Stimulated activated CD4-positive, alpha-beta T cell treated with anti-CD3 and anti-CD28 coated beads, TNF-alpha, amount 100 ng/mL, for 1 hour (primary cell): ENCODE measurements at places on chromosomes 6 and 20.

DNA sequence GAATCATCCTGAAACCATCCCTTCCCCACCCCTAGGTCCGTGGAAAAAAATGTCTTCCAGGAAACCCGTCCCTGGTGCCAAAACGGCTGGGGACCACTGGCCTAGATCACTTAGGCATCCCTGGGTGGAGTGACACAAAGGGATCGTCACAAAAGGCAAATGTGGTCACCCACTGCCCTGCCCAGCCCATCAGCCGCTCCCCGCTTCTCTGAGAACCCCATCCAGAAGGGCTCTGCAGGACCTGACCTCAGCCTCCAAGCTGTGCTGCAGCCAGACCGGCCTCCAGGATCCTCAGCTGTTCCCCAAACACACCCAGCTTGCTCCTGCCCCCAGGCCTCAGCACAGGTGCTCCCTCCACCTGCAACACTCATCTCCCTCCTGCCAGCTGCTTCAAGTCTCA is 61.6 kb downstream of the PREX1 start:
- no peak for DNase-seq

- no peak for DNase-seq
Observed at GRCh38 chr6:8705435-8706020, 270.2 kb upstream of the SLC35B3 start.

DNA sequence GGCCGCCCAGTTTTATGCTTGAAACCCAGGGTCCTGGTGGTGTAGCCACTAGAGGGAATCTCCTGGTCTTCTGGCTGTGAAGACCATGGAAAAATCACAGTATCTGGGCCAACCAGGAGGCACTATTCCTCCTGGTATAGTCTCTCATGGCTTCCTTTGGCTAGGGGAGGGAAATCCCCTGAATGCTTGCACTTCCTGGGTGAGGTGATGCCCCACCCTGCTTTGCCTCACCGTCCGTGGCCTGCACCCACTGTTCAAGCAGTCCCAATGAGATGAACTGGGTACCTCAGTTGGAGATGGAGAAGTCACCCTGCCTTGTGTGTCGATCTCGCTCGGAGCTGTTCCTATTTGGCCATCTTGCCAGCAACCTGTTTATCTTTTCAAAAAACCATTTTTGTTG is 10.1 kb upstream of the ZNF337 start:
- no peak for DNase-seq

GRCh38 chr6:34953061-34954025 is 64.3 kb downstream of the ANKS1A start:
- DNase-seq = no peak

DNA sequence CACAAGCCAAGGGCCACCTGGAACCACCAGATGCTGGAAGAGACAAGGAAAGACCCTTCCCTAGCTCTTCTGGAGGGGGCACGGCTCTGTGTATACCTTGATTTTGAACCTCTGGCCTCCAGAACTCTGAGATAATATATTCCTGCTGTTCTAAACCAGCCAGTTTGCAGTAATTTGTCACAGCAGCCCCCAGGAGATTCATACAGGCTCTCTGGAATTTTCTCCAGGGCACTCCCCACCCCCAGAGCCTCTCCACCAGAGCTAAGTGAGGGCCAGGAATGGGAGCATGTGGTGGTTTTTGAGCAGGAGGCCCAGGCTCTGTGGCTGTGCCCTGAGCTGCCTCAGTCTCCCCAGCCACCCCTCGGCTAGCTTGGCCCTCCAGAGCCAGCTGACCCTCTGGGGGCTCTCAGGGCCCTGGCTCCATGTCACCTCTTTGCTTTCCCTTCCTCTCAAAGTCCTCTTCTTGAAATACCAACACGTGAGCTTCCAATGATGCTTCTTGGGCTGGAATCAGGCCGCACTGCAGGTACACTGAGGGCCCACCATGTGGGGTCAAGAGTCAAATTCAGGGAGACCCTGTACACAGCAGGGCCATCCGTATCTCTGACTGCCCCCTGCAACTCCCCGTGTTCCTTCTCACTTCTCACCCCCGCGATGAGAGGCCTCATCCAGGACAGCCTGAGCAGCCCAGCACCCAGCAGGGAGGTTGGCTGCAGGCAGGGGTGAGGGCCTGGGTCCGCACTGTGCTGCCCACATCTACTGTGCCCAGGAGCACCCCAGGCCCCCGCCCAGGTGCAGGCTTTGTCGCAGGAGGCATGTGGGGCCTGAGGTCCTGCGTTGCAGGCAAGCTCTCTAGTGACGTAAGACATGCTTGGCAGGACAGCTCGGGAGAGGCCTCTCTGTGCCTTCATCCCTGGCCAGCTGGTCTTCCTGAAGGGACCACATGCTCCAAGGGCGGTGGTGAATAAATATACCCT is 155.5 kb downstream of the ANKRD60 start:
- no peak for DNase-seq

GRCh38 chr6:108793516-108794251 is 54.5 kb upstream of the ARMC2 start:
- no peak for DNase-seq

- no peak for DNase-seq
Observed at GRCh38 chr6:107813555-107814194, 10.4 kb downstream of the SCML4 start.

DNA sequence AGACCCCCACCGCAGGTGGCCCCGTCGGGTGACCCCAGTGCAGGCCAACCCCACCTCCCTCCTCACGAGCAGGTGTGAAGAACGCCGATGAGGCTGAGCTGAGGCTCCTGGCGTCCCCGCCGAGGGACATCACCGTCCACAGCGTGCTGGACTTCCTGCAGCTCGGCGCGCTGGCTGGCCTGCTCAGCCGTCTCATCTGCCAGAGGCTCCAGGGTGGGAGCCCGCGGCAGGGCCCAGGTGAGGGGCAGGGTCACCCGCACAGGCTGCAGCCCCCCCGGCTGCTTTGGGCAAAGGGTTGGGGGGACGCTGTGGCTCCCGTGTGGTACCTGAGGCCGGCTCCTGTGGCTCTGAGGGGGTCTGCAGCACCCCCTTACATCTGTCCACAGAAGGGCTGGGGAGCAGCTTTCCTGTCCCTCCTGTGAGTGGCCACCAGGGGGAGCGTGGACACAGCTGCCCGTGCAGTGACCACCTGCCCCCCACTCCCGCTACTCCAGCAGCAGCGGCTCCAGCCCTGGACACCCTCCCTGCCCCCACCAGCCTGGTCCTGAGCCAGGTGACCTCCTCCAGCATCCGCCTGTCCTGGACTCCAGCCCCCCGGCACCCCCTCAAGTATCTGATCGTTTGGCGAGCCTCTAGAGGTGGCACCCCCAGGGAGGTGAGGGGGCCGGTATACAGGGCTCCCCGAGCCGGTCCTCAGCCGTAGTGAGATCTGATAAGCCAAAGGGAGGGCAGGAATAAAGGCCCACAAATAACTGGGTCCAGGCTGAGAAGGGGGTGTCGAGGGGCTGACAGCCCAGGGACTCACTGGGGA is 16.5 kb downstream of the COL20A1 start:
- no peak for DNase-seq

GRCh38 chr6:56842686-56843475 is 112.0 kb upstream of the BEND6 start:
- no peak for DNase-seq

DNA sequence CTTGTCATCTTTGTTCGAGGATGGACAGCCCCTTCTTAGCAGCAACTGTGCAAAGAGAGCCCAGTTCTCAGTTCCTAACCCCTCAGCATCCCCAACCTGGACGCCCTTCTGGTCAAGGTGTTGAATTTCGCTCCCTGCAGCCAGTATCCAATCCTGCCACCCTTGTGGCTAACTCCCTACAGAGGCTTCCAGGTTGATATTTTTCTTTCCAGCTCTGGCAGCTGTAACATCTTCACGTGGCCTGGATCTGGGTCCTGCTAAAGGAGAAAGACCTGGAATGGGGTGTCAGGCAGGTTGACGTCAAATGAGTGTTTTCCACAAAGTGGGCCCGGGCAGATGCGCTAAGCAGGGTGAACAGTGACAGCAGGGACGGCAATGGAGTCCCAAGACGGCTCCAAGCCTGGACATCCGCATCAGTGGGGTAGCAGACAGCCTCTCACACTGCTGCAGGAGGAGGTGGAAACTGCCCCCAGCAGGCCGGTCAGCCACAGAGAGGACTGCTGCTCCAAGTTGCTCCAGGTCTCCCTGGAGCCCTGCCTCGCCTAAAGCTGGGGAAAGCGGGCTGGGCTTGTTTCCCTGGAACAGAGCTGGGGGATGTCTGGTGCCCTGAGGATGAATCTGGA is 1.0 kb upstream of the YTHDF1 start:
- no peak for DNase-seq

DNA sequence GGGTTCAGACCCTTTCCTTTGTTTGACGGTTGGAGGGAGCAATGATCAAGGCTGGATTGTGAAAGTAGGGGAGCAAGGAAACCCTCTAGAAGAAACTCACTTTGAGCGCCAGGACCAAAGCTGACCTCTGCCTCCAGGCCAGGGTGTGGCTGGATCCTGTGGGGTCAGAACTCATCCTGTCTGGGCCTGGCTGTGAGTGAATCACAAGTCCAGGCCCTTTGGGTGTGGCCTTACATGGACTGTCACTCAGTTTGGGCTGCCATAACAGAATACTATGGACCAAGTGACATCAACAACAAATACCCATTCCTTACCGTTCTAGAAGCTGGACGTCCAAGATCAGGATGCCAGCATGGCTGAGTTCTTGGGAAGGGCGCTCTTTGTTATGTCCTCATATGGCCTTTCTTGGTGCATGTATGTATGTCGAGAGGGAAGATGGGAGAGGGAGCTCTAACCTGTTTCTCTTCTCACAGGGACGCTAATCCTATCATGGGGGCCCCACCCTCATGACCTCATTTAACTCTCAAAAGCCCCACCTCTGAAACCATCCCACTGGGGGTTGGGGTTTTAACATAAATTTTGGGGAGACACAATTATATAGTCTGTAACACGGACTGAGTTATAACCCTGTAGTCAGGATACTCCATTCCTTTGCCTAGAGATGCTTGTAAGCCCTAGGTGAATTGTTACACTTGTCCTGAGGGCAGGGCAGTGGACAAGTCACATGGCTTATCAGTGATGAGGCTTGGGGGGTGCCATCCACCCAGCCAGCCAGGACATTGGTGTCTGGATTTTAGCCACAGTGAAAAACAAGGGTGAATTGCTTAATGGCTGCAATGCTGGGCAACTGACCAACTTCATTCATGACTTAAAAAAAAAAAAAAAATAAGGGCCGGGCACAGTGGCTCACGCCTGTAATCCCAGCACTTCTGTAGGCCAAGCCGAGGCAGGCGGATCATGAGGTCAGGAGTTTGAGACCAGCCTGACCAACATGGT is 80.0 kb downstream of the TRMT11 start:
- no peak for DNase-seq

GRCh38 chr20:49534255-49534712 is 33.7 kb downstream of the PTGIS start:
- peak; percentile 7 for DNase-seq

DNA sequence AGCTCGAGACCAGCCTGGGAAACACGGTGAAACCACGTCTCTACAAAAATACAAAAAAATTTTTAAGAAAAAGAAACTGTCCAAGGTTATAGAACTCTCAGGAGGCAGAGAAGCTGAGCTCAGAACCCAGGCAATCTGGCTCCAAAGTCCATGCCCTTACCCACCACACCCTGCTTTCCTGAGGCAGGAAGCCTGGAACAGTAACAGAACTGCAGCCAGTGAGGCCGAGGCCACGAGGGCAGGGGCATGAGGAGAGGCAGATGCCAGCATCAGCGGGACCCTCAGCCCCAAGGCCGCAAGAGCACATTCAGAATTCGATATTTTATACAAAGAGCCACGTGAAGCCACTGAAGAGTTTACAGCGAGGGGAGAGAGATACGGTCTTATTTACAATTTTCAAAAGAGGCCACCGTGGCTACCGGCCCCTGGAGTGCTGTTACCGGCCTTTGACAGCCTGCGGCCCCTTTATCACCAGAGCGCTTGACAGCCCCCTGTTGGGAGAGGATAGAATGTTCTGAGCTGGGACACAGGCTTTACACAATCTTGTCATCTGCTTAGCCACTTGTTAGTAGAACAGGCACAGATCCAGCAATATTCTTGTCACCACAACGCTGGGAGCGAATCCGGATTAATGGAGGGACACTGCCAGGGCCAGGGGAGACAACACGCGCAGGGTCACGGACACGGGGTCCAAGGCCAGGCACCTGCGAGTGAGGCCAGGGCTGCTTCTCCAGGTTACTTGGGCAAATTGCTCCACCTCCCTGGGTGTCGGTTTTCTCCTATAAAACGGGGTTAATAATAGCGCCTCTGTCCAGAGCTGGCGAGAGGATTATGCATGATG is 5.6 kb downstream of the SPATA2 start:
- DNase-seq = no peak

GRCh38 chr6:159104931-159105330 is 60.1 kb upstream of the TAGAP start:
- no peak for DNase-seq

- DNase-seq = no peak
Observed at GRCh38 chr20:35318502-35319157, 26.4 kb upstream of the FAM83C start.
